ENCODE measurements at places on chromosomes 12 and 14.

- ATAC-seq = no peak
Observed at GRCh38 chr14:91380610-91381371, 36.8 kb downstream of the CCDC88C start.

- ATAC-seq = no peak
Observed at GRCh38 chr12:113788020-113788856, 177.9 kb downstream of the RBM19 start.

DNA sequence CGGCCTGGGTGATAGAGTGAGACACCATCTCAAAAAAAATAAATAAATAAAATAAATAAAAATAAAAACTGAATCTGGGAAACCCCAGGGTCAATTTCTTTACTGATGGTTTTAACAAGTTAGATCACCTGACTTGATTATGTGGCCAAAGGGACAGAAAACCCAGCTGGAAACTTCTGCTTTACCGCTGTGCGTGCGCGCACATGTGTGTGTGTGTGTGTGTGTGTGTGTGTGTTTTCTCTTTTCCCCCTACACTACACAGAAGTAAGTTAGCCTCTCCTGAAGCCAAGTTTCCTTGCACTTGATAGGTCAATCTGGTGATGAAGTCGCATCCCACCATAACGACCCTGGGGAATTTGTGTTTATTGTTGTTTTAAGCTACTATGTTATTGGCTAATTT is 105.3 kb upstream of the AMN1 start:
- ATAC-seq = no peak

DNA sequence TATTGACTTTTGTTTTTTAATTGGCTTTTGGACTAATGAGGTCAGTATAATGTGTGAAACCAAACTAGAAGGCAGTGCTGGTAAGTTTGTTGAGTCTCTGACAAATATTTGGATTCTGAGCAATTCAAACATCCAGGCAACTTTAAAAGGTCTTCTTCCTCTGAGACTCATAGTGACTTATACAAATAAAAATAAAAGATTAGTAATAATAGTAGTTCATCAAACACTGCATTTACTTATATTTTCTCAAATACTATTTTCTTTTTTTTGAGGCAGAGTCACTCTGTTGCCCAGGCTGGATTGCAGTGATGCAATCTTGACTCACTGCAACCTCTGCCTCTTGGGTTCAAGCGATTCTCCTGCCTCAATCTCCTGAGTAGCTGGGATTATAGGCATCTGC is 337.9 kb downstream of the DAD1 start:
- no peak for ATAC-seq

DNA sequence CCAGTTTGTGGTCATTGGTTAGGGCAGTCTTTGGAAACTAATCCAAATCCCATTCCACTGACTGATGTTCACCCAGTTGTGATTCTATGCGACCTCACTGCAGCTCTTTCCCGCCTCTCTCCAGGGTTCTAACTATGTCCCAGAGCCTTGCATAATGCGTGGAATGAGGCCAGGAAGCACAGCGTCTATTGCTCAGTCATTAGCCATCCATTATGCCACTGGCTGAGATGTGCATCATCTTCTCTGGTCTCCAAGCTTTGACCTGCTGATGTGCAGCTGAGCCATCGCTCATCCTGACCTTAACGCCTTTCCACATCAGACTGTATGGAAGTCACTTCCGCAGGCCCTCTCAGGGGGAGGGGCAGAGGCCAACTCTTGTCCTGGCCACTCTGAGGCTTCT is 115.4 kb upstream of the VRK1 start:
- ATAC-seq = peak; percentile 37

DNA sequence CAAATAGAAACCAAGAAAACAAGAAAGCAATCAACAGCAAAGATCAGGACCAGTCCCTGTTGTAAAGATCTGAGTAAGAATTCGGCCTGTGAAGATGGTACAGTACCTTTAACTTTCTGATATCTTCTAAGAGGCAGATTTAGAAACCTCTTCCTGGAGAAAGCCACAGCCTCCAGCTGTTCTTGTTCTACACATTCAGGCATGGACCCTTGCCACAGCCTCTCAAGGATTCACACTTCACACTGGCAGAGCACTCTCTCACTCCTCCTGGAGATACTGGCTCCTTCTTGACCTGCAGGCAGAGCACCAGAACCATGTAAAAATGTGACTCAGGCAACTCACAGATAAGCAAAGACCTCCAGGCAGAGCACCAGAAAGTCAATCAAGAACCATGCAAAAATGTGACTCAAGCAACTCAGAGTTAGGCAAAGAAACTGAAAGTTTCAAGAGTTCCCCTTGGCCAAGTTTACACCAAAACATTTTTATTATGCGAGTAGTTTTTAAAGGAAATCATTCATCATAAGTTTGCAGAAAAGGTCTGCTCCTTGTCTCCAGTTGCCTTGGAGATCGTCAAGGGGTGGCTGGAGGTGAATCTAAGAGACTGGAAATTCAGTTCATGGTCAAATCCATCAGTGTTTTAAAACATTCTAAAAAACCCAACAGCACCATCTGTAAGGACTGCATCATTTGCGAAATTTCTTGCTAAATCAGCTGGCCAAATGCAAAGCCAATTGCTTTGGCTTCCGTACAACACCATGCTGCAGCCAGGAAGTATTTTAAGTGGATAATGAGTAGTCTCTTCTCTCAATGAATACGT is 119.3 kb upstream of the MDM1 start:
- no peak for ATAC-seq

DNA sequence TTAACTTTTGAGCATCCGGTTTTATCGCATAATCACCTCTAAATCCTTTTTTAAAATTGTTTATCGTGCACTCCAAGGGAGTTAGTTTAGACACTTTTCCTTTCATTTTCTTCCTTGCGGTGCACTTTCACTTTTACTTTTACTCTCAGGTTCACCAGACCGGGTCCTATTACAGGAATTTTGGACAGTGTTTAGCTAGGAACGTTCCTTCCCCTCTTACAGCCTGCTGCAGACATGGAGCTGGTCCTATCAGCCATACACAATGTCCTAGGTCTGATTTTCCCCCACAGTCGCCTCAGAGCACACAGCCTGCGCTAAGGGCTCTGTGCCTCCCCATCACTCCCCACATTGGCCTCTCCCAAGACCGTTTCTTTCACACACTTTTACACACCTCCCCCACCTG is 103.9 kb downstream of the ALG10 start:
- ATAC-seq = peak; percentile 8

DNA sequence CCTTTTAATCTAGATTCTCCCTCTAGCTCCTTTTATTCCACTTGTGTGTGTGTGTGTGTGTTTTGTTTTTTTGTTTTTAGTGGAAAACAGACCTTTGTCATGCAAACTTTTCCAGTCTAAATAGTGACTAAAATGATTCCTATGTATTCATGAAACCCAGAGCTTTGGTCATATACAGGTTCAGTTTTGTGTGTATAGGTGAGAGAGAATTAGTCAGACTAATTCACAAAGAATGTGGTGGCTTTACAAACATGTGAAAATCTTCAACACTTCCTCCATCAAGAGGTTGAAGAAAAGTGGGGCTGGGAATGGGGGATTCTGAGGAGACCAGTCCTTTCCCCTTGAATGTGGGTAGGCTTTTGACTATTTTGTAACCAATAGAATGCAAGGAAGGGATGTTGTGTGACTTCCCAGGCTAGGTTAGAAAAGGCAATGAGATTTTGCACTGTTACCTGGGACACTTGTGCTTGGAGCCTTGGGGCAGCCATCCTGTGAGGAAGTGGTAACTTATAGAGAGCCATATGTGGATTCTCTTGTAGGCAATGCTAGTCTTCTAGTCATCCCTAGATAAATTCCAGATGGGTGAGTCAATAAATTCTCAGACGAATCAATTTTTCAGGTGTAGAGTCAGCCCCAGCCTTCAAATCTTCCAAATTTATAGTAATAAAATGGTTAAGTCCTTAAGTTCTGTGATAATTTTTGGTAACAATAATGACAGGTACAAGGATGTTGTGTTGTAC is 236.1 kb downstream of the CEP128 start:
- no peak for ATAC-seq

- ATAC-seq = no peak
Observed at GRCh38 chr12:62429457-62429856, 37.2 kb upstream of the MON2 start.

GRCh38 chr14:34875031-34875922 is at the start of gene BAZ1A:
TSS of gene BAZ1A (minus strand) at chr14:34875360. CDS start at chr14:34874604, 756 bp downstream.
- ATAC-seq = peak; percentile 73

GRCh38 chr12:41683023-41683422 is 461.7 kb downstream of the GXYLT1 start:
- ATAC-seq = no peak

DNA sequence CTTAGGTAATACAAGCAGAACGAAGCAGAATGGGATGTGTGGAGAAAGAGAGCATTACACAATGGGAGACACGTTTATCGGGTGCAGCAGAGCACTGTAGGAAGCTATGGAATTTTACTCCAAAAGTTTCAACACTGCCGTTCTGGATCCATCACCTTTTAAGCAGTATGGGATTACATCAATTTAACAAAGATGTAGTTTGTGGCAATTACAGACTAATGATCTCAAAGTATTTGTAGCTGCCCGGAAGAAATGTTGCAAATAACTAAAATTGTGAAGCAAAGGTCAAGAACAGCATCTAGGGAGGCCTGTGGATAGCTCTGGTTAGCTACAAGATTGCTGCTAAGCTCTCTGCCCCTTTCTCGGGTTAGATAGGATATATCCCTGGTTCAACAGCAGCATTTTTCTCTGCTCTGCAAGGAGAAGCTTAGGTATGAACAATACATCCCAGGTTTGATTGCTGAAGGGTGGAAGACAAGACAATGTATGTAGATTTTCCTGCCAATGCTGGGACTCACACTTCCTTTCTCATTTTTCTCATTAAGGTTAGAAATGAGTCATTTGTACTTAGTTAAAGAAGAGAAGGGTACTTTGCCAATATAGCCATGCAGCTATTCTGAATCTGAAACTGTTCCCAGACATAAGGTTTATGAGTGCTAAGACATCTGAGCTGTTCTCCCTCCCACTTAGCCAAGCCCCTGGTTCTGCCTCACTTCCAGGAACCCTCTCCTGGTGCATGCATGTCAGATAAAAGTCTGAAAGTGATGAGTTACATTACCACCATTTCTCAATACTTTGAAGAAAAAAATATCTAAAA is 75.0 kb upstream of the HIF1A start:
- peak; percentile 38 for ATAC-seq

DNA sequence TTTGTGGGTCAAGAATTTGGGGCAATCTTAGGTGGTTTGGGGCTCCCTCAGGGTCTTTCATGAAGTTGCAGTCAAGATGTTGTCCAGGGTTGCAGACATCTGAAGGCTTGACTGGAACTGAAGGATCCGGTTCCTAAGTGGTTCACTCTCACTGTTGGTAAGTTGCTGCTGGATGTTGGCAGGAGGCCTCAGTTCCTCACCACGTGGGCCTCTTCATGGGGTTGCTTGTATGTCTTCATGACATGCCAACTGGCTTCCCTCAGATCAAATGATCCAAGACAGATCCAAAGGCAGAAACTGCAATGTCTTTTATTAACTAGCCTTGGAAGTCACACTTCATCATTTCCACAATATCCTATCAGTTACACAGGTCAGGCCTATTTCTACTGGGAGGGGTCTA is 49.2 kb downstream of the ARF6 start:
- ATAC-seq = no peak

- no peak for ATAC-seq
Observed at GRCh38 chr12:74317078-74317601, 220.5 kb upstream of the ATXN7L3B start.

GRCh38 chr12:10331642-10332239 is 24.1 kb downstream of the KLRD1 start:
- peak; percentile 78 for ATAC-seq

GRCh38 chr12:14284184-14284722 is 81.2 kb upstream of the ATF7IP start:
- peak; percentile 26 for ATAC-seq

DNA sequence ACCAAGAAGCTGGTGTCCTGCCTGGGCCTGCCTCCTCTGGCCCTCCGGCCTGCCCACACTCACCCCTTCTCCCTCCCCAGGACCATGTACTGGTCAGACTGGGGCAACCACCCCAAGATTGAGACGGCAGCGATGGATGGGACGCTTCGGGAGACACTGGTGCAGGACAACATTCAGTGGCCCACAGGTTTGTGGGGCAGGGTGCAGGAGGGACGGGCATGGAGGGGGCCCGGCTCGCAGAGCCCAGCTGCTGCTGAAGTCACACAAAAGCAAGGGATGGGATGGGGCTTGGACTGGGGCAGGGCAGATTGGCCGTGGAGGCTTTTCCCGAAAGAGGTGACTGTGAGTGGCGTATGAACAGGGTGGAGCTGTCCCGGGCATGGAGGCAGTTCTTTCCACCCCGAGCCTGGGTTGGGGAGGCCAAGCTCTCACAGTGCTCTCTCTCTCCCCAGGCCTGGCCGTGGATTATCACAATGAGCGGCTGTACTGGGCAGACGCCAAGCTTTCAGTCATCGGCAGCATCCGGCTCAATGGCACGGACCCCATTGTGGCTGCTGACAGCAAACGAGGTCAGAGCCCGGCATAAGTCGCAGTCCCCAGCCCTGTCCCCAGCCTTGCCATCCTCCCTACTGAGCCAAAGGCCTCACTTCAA is 7.8 kb upstream of the NXPH4 start:
- ATAC-seq = no peak

DNA sequence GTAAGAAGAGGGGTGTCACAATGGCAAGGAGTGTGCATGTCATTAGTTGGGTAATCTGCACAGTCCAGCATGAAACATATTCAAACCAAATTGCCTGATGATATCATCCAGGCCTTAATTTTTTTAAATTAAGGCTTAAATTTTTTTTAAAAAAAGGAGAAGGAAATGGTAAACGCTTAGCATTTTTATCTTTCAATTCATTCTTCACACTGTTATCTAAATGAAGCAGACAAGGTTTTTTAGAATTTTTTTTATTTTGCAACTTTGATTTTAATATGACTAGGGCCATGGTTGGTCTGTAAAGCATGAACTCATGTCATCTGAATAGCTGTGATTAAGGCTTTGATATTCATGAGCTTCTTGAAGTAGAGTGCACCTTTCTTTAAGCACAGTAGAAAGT is 362.5 kb downstream of the SYT1 start:
- no peak for ATAC-seq

GRCh38 chr14:82390586-82390985 is 856.9 kb upstream of the SEL1L start:
- ATAC-seq = no peak

DNA sequence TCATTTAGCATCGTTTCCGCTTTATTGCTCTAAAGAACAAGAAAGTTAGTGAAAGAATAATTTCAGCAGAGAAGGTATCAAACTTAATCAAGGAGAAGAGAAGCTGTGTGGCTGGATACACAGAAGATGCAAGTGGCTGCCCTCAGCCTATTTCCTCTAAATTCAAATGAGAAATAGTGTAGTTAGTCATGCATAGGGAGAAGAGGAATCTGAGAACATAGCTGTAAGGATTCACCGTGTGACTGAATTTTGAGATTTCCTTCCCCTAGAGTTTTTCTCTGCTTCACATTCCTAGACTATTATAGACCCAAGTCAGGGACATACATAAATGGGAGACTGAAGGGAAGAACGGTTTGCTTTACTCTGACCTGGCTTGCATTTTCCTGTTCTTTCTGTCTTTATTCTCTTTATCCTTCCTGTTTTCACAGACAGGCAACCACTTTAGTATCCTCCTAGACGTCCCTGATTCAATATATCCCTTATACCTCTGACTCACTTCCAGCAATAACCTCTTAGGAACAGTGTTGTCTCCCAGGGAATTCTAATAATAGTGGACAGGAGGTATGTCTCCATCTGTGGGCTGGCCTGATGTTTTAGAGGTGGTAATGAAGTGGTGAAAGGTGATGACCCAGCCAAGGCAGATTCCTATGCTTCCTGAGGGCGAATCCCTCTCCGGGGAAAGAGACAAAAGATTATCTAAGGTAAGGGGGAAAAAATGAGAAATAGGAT is 7.0 kb downstream of the RNASE10 start:
- ATAC-seq = no peak

- ATAC-seq = no peak
Observed at GRCh38 chr12:122921917-122922316, 26.0 kb upstream of the VPS37B start.

All from esophagus mucosa (tissue), 1 donor.